ENCODE measurements at places on chromosomes 11 and 22. TPM values are rescaled to one million over a fixed set of nuclear protein-coding genes. Genes with fewer than 3 reads are reported as not detected.

- peak; percentile 75 for DNase-seq
Measured at GRCh38 chr11:134139873-134140331, 71.0 kb downstream of the JAM3 start.

GRCh38 chr11:1293619-1294015, 15.8 kb downstream of the TOLLIP start:
- DNase-seq: no peak

PGA5 gene
- not detected for total RNA-seq

- no peak for DNase-seq
Measured at GRCh38 chr11:46874586-46874985, 28.5 kb upstream of the CKAP5 start.

RAG1 gene
- total RNA-seq: 0.41 TPM

GRCh38 chr11:88494848-88495247, 157.3 kb upstream of the CTSC start:
- DNase-seq: no peak

- no peak for DNase-seq
Measured at GRCh38 chr11:19117760-19118097, 761 bp downstream of the ZDHHC13 start.

DNA sequence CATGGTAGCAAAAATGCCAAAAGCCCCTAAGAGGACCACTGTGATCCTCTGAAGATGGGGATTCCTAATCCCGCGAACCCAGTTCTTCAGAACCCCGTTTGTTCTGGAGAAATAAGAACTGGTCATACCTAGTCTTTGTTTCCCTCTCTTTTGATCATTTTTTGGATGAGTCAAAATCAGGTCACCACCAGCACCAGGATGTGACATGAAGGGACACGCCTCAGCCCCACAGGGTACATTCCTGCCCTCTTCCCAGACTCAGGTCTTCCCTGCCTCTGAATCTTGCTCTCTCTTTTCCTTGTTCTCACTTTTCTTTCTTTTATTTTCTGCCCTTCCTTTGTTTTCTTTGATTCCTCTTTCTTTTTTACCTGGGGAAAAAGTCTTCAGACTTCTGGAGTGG, 14.6 kb upstream of the ANO1 start:
- peak; percentile 21 for DNase-seq

- peak; percentile 58 for DNase-seq
Measured at GRCh38 chr11:12540913-12541582, 133.2 kb upstream of the TEAD1 start.

- no peak for DNase-seq
Measured at GRCh38 chr11:109957000-109957399, 136.2 kb upstream of the ZC3H12C start.

DNA sequence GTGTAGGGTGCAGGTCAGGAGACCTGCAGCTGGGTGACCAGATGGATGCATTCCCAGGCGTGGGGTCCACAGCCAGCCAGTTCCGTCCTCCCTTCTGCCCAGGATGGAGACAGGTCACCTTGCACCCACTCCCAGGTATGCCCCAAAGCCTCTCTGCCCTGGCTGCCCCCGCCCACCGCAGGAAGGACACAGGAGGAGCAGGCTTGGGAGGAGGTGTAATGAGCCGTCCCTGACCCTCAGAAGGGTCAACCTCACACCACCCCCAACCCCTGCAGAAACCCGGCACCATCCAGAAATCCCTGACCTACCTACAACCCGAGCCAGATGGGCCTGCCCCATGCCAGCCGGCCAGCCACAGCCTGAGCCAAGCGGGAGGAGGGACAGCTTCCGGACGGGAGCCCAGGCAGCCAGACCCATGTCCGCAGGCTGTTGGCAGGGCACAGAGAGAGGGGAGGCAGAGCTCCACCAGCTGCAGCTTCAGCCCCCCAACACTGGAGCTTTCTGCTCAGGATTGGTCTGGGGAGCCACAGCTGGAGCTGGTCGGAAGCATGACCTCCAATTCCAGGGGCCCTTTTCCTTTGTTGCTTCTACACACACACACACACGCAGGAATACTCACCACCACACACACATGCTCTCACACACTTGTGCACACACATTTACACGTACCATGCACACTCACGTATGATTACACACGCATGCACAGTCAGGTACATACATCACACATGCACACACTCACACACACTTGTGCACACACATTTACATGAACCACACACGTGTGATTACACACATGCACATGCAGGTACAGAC, 5.3 kb downstream of the IFITM10 start:
- no peak for DNase-seq

DNA sequence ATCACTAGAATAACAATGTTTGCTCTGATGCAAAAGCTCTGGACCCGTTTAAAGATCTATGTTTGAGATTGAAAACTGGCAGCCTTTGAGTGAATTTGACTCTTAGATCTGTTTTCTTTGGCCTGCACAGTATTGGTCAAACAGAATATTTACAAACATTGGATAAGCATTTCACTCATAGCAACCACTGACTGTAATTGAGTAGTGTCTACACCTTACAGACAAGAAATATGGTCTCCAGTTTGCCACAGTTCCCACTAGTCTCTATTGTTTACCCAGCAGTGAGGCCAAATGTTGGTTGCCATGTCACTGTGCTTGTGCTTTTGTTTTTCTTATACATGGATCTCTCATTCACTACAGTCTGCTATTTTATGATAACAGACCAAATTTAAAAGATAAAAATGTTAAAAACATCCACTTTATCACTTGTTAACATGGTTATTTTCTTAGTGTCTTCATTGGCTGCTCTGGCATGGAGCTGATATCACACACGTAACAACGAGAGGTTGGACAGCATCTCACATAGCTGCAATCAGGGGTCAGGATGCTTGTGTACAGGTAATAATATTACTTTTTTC, 12.2 kb downstream of the ANKRD42 start:
- no peak for DNase-seq

GRCh38 chr22:23591201-23591791, 11.2 kb upstream of the IGLL1 start:
- DNase-seq: no peak

DNA sequence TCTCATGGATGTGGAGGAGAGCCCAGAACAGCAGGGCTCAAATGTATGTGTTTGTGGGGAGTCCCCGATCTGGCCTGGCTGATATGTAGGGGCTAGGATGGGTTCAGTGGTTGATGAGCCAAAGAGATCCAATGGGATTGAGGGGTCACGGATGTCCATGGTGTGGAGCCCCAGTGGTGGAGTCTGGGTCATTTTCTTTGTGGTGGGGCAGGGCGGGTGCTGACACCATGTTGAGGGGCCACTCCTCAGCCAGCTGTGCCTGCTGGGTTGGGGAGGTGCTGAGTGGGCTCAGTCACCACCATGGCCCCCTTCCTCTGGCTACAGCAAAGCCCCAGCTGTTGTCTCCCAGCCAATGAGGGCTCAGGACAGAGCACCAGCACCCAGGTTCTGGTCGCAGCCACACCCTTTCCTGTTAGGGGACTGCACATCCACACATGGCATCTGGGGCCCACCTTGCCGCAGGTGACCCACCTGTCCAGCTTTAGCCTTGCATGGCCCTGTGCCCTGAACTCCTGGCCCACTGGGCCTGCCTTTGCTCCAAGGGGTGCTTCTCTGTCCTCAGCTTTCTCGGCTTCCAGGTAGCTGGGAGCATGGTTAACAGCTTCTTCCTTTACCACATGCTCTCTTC, 3.2 kb upstream of the GNAZ start:
- DNase-seq: no peak

DNA sequence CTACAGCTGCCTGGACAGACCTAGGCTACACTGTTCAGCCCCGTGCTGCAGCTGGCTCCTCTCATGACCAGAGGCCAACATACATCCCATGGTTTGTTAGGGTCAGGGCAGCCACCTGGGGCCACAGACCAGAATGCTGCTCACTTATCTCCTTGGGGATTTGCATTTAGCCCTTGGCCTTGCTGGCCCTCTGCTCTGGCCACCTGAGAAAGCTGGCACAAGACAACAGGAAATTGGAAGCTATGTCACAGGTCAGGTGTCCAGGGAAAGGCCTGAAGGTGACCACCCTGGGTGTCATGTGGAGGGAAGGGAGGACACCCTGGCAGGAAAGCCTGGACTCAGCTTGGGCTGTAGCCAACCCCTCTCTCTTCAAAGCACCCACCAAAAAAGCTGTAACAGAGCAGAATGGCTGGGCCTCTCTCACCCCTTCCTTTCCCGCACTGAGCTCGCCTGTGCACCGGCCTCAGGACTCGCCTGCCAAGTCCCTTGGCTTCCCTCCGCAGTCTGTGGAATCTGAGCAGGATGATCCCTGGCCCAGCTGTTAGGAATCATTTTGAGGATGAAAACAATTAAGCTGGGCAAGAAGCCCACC, 86.3 kb downstream of the SNX19 start:
- DNase-seq: no peak

DNA sequence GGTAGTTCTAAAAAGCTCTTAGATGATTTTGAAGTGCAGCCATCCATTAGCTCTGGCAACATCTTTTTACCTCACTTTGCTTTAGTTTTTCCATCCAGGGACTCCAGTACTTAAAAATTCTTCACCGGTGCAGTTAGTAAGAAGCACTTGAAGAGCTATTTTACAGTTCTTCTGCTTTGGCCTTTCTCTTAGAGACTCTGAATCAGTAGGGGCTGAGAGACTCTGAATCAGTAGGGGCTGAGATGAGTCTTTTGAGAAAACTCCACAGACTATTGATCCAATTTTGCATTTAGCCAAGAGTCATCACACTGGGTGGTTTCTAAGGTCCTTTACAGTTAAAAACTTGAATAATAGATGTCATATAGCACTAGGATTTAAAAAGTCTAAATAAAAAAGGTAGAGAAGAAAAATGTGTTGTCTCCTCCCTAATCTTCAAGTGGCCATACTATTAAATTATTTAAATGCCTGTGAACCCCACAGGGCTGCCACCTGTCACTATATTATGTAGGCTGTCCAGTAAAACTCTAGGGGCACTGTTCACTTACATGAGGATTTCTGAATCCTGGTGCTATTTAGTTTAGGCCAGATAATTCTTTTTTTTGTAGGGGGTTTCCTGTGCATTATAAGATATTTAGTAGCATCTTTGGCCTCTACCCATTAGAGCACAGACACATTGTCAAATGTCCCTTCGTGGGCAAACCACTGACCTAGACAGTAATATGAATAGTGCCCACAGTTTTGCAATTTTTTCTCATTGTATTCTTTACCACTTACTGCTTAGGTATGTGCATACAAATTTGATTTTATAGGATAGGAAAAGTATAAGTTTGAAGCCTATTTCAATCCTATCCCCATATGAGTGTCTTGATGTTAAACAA, 26.3 kb upstream of the HIKESHI start:
- no peak for DNase-seq

OR2AG1 gene
- total RNA-seq: not detected

- DNase-seq: no peak
Measured at GRCh38 chr11:61917334-61918109, at the start of gene RAB3IL1. TSS of gene RAB3IL1 (minus strand) at chr11:61917566. CDS start at chr11:61917367, 199 bp downstream.

- DNase-seq: no peak
Measured at GRCh38 chr22:30870451-30871345, 97.9 kb downstream of the MORC2 start.

DNA sequence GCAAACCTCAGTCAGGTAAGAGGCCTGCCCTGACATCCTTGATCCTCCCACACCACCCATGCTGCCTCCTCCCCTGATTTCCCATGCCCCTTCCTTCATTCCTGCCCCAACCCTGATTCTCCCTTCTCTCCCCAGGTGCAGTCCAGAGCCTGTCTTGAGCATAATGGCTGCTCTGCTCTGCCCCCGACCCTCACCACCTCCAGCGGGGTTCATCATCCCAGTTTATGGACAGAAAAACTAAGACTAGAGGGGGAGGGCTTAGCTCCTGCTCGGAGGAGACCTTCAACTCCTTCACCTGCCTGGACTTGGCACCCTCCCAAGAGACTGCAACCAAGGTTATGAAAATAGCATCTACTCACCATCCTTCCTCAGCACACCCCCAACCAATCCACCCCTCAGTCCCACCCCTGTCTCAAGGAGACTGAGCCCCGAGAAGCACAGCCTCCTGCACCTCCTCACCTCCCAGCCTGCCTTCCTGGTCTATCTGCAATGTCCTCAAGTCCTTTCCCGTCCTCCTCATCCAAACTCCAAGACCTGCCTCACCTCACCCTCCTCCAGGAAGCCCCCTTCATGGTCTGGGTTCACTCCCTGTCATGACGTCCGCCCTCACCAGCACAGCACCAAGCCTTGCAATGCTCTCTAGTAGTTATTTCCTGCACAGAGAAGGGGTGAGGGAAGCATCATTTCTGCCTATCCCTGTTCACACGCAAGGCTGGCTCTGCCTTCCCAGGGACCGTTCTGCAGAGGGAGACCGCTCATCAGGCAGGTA, 103.1 kb downstream of the PDE2A start:
- DNase-seq: no peak

DNA sequence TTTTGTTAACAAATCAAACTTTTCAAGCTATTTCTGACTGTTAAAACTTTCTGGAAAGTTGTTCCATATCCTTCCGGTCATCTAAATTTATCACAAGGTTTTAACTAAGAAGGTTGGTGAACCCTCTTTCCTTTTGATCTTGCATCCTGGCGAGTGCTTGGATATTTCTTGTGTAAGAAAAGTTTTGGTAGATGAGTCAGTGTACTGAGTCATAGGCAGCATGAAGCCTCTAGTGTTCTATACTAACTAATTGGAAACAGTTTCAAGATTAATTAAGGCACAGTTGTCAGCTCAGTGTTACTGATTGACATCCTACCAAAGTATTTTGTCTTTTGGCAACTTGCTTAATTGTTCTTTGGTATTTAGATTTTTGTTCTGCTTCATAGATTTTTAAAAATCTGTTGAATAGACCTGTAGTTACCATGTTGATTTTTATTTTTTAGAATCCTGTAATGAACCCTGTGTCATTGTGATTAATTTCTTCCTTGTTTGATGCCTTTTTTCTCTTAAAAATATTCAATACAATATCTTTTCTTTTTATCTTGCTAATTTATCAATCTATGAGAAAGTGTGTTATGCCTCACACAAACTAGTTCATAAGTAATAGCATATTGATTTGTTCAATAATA, 38.0 kb downstream of the METTL15 start:
- DNase-seq: no peak

MOGAT2 gene
- total RNA-seq: not detected

GRCh38 chr11:90766121-90766520, 543.3 kb upstream of the CHORDC1 start:
- no peak for DNase-seq

- no peak for DNase-seq
Measured at GRCh38 chr11:69611548-69612526, 29.1 kb upstream of the CCND1 start.

DNA sequence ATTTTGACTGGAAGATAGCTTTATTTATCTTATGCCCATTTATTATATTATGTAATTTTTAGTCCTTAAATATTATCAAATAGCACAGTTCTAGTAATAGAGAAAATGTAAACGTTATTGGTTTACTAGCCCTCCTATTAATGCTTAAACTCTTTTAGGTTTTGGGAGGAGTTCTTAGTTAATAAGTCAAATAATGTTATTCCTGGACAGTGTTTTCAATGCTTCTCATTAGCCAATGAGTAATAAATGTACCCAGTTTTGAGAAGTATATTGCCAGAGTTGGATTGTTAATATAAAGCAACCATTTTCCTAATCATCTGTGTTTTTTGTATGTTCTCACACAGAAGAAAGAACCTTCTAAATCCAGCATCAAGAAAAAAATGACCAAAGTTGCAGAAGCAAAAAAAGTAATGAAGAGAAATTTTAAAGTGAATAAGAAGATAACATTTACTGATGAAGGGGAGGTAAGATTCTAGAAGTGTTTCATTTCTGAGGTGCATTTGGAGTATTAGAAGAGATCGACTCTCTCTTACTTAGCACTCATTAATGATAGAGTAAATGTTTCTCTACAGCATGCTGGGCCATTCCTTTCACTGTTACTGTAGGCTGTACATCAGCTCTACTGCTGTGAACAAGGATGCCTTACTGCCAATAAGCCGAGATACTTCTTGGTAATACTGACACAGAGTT, 173.4 kb downstream of the DDX10 start:
- DNase-seq: no peak

GRCh38 chr11:34416766-34417165, 22.0 kb upstream of the CAT start:
- DNase-seq: no peak
